ENCODE measurements at places on chromosomes 12 and 14. TPM values are rescaled to one million over a fixed set of nuclear protein-coding genes. Genes with fewer than 3 reads are reported as not detected.

GRCh38 chr12:121190523-121191031, 19.4 kb upstream of the P2RX4 start:
- H3K4me1 ChIP-seq = no peaks in the 10 kb centered on the region
- no peak overlapping the region for H3K4me3 ChIP-seq
- DNase-seq = no peak

GRCh38 chr12:46523863-46524770, 151.5 kb upstream of the SLC38A2 start:
- no peak overlapping the region for H3K4me3 ChIP-seq
- H3K27ac ChIP-seq = no peak overlapping the region
- peaks cover 10% of the 10 kb centered on the region for H3K4me1 ChIP-seq
- no peak for DNase-seq
- peaks cover 5% of the 10 kb centered on the region for H3K36me3 ChIP-seq
- no peaks in the 10 kb centered on the region for H3K27me3 ChIP-seq

GRCh38 chr14:86035882-86036281, 505.9 kb downstream of the FLRT2 start:
- H3K4me1 ChIP-seq = no peaks in the 10 kb centered on the region
- DNase-seq = no peak
- H3K4me3 ChIP-seq = no peak overlapping the region
- no peak overlapping the region for H3K27ac ChIP-seq

DNA sequence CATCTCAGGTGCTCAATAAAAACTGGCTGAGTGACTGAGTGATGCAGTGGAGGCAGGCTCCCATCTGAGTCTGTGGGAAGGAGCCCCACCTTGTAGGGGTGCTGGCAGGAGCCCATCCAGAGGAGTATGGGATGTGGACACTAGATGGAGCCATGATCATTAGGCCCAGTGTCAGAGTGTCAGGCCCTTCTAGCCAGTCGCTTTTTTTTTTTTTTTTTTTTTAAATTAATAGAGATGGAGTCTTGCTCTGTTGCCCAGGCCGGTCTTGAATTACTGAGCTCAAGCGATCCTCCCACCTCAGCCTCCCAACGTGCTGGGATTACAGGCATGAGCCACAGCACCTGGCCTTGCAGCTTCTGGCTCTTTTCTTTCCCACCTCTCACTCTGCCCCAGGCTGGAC, 11.5 kb downstream of the RITA1 start:
- H3K36me3 ChIP-seq = peaks cover 3% of the 10 kb centered on the region
- H3K27ac ChIP-seq = no peak overlapping the region
- no peak overlapping the region for H3K4me3 ChIP-seq
- no peaks in the 10 kb centered on the region for H3K4me1 ChIP-seq

- H3K4me1 ChIP-seq = no peaks in the 10 kb centered on the region
- peak overlapping the region; percentile 26 for H3K27ac ChIP-seq
- no peak for DNase-seq
- H3K36me3 ChIP-seq = peaks cover 15% of the 10 kb centered on the region
Observed at GRCh38 chr12:3816266-3816665, 56.9 kb downstream of the PARP11 start.

Gene RHOJ
- 1.9 TPM for total RNA-seq

DNA sequence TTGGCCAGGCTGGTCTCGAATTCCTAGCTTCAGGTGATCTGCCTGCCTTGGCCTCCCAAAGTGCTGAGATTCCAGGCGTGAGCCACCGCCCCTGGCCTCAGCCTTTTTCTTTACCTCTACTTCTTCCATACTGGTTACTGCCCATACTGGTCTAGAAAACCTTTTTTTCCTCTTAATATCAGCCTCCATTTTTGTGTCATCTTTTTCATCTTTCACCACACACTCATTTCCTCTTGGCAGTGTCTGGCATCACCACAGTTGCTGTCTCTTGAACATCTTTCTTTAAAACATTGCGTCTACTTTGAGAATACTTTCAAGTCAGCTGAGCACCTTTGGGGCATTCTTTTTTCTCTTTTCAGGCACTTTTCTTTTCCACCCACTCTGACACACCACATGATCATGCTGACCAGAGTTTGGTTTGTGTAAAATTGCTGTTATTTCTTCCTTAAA, 32.7 kb downstream of the DDX47 start:
- H3K36me3 ChIP-seq = peaks cover 11% of the 10 kb centered on the region
- H3K4me3 ChIP-seq = no peak overlapping the region
- no peak overlapping the region for H3K27ac ChIP-seq
- H3K27me3 ChIP-seq = no peaks in the 10 kb centered on the region
- no peaks in the 10 kb centered on the region for H3K4me1 ChIP-seq

DNA sequence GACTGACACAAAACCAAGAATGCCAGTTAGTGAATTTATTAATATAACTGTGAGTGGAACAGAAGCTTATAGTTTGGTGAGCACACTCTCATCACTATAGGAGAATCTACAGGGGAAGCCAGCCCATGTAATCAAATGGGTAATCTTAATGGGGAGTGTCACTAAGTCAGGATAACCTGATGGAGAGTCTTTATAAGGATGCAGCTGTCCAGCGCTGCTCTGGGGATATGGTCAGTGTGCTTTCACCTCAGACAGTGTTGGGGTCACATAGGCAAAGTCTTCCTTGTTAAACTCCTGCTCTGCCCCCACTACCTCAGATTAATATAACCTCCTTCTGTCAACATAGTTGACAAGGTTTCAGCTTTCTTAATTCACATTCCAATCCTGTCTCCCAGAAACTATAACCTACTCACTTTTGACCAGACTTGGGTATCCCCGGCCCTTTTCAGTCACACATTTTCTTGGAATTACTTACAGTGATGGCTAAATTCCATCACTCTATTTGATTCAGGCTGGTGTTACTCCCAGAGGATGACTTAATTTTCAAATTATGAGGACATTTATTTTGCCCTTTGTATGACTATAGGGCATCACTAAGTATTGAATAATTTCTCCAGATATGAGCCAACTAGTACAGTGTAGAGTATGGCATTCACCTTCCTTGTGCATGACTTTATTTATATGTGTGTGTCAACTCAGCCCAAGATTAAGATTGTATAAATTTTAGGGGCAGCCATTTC, 13.2 kb downstream of the STK38L start:
- H3K27ac ChIP-seq = no peak overlapping the region
- peaks cover 48% of the 10 kb centered on the region for H3K4me1 ChIP-seq
- H3K36me3 ChIP-seq = peaks cover 22% of the 10 kb centered on the region
- H3K27me3 ChIP-seq = no peaks in the 10 kb centered on the region
- DNase-seq = no peak

Gene BEST3
- not detected for total RNA-seq

DNA sequence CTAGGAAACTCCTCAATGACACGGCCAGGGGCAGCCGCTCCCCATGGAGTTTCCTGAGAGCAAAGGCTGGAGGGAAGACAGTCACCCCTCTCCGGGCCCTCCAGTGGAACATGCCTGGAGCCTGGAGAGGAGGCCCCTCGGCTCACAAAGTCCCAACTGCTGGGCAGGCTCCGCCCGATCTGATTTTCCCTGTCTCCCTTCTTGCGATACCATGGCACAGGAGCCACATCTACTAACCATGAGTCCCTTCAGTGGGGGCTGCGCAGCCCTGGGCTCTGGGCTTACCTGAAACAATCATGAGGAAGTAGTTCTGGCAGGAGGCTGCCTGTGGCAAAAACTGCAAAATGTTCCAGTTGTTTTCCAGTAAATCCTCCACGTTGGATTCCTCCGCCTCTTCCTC, 15.3 kb downstream of the P2RX2 start:
- no peaks in the 10 kb centered on the region for H3K27me3 ChIP-seq
- H3K4me3 ChIP-seq = no peak overlapping the region
- H3K36me3 ChIP-seq = peaks cover 55% of the 10 kb centered on the region
- peaks cover 4% of the 10 kb centered on the region for H3K4me1 ChIP-seq
- no peak for DNase-seq

GRCh38 chr12:3745152-3745551, 7.8 kb downstream of the CRACR2A start:
- no peaks in the 10 kb centered on the region for H3K4me1 ChIP-seq
- no peak overlapping the region for H3K27ac ChIP-seq
- no peaks in the 10 kb centered on the region for H3K36me3 ChIP-seq
- no peak overlapping the region for H3K4me3 ChIP-seq

DNA sequence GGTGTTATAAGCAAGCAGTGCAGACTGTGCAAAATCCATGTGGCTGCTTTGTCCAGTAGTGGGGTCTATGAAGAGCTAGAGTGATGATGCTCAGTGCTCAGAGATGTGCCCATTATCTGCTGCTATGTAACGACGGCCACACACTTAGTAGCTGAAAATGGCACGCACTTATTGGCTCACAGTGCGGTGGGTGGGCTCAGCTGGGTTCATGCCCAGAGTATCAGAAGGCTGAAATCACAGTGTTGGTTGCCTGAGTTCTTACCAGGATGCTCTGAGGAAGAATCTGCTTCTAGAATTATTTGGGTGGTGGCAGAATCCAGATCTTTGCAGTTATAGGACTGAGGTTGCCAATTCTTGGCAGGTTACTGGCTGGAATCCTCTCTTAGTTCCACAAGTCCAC, 124.7 kb downstream of the SLC15A4 start:
- no peak overlapping the region for H3K27ac ChIP-seq
- H3K36me3 ChIP-seq = no peaks in the 10 kb centered on the region
- DNase-seq = no peak
- H3K4me3 ChIP-seq = no peak overlapping the region
- peaks cover 5% of the 10 kb centered on the region for H3K4me1 ChIP-seq

Gene DIO2
- total RNA-seq = 0.75 TPM

Gene GPX2
- total RNA-seq = 13.9 TPM

GRCh38 chr12:49609059-49609874, 3.8 kb upstream of the FAM186B start:
- H3K27me3 ChIP-seq = no peaks in the 10 kb centered on the region
- H3K36me3 ChIP-seq = peaks cover 6% of the 10 kb centered on the region
- DNase-seq = no peak
- no peak overlapping the region for H3K27ac ChIP-seq
- no peaks in the 10 kb centered on the region for H3K4me1 ChIP-seq
- no peak overlapping the region for H3K4me3 ChIP-seq

Gene DEPDC4
- 4.3 TPM for total RNA-seq

DNA sequence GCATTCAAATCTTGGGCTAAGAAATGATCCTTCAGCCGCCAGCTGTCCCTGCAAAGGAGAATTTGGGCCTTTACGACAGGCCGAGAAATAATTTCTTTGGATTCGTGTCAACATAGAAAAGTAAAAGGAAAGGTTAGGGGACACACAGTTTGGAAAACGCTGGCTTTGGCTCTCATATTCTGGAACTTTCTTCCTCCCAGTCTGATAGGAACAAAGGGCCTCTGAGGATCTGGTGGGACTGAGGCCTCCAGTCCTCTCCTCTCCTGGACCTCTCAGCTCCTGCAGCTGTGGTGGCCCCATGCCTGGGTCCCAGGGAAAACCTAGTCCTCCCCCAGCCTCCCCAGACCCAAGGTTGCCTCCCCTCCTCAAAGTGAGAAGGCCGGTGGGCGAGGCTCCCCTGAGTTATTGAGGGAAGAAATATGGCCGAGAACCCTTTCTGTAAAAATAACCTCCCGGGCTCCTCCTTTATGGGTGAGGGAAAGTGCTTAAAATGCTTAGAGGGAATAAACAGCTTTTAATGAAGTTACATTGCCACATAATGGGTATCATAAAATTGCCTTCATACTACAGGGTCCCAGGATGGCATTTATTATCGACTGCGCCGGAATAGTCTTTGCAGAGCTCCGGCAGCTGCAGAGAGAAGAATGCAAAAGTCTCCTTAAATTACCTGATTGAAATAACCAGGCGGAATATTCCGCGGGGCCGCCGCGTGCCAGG, 188.3 kb downstream of the PHETA1 start:
- H3K36me3 ChIP-seq = no peaks in the 10 kb centered on the region
- H3K27me3 ChIP-seq = no peaks in the 10 kb centered on the region
- H3K4me1 ChIP-seq = peaks cover 48% of the 10 kb centered on the region

DNA sequence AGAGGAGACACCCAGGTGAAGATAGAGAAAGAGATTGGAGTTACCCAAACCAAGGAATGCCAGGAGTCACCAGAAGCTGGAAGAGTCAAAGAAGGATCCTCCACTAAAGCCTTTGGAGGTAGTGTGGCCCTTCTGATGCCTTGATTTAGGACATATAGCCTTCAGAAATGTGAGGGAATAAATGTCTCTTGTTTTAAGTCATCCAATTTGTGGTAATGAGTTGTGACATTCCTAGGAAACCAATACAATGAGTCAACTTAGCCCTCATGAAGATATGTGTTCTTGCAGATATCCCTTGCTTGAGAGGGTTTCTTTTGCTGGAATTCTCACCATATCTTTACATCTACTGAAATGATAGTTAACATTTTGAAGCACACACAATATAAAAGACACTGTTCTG, 58.8 kb downstream of the CCER1 start:
- H3K4me1 ChIP-seq = peaks cover 9% of the 10 kb centered on the region
- no peak overlapping the region for H3K27ac ChIP-seq
- no peak for DNase-seq
- H3K4me3 ChIP-seq = no peak overlapping the region

Gene C1R
- total RNA-seq = 10.2 TPM

DNA sequence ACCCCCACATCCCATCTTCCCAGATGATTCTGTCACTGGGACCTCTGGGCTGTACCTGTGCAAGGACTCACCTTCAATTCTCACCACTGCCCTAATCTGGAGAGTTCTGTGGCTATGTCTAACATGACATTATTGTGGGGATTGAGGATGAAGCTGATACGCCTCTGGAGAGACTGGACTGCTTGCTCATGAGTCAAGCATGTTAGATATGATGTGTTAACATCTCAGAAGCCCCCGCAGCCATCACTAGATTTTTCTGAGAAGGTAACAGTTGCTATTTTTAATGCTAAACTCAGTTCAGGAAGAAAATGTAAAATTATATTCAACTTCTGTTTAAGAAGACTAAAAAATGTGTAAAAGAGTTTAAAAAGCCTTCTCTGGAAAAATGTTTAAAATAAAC, 25.7 kb downstream of the JKAMP start:
- H3K4me3 ChIP-seq = no peak overlapping the region
- peaks cover 3% of the 10 kb centered on the region for H3K36me3 ChIP-seq
- no peak overlapping the region for H3K27ac ChIP-seq
- H3K27me3 ChIP-seq = peaks cover 3% of the 10 kb centered on the region

GRCh38 chr14:71583705-71584104, 348.5 kb upstream of the RGS6 start:
- no peak overlapping the region for H3K4me3 ChIP-seq
- peaks cover 18% of the 10 kb centered on the region for H3K4me1 ChIP-seq
- H3K36me3 ChIP-seq = peaks cover 3% of the 10 kb centered on the region
- no peak overlapping the region for H3K27ac ChIP-seq
- no peak for DNase-seq

GRCh38 chr14:96053600-96054381, 14.6 kb downstream of the C14orf132 start:
- peaks cover 1% of the 10 kb centered on the region for H3K36me3 ChIP-seq
- no peak overlapping the region for H3K27ac ChIP-seq
- no peaks in the 10 kb centered on the region for H3K4me1 ChIP-seq
